HFFc6 (cell line): ENCODE measurements at places on chromosomes 4 and X. TPM values are rescaled to one million over a fixed set of nuclear protein-coding genes. Genes with fewer than 3 reads are reported as not detected.

The CLGN gene
- total RNA-seq = 0.06 and 0.13 TPM in 2 replicates

The FRAS1 gene
- 1.6 to 11.0 TPM (median 6.5 TPM) in 3 replicates for total RNA-seq

The USP9X gene
- total RNA-seq = 58.1 to 65.7 TPM (median 62.6 TPM) in 3 replicates

The NBDY gene
- total RNA-seq = 71.3 to 79.3 TPM (median 73.1 TPM) in 3 replicates

The SCML2 gene
- 0.94 to 2.7 TPM (median 2.1 TPM) in 3 replicates for total RNA-seq

The CT45A6 gene
- not detected in 3 replicates for total RNA-seq

The PPP4R3C gene
- not detected in 3 replicates for total RNA-seq

The BEX3 gene
- 287 to 338 TPM (median 327 TPM) in 3 replicates for total RNA-seq

The LUZP4 gene
- total RNA-seq = not detected in 3 replicates

The GRIPAP1 gene
- 27.0 to 27.8 TPM (median 27.6 TPM) in 3 replicates for total RNA-seq

The GAGE12F gene
- total RNA-seq = not detected in 3 replicates

The AREG gene
- total RNA-seq = 0.42 to 1.4 TPM (median 0.68 TPM) in 3 replicates

The AWAT2 gene
- not detected in 3 replicates for total RNA-seq

The LARP7 gene
- total RNA-seq = 25.5 to 33.9 TPM (median 28.5 TPM) in 3 replicates

The GABRB1 gene
- total RNA-seq = not detected in 3 replicates
